ENCODE measurements at places on chromosomes 1 and 21.

GRCh38 chr1:183807549-183808168 lies 2.7 kb downstream of the RGL1 start:
- no peak for DNase-seq

DNA sequence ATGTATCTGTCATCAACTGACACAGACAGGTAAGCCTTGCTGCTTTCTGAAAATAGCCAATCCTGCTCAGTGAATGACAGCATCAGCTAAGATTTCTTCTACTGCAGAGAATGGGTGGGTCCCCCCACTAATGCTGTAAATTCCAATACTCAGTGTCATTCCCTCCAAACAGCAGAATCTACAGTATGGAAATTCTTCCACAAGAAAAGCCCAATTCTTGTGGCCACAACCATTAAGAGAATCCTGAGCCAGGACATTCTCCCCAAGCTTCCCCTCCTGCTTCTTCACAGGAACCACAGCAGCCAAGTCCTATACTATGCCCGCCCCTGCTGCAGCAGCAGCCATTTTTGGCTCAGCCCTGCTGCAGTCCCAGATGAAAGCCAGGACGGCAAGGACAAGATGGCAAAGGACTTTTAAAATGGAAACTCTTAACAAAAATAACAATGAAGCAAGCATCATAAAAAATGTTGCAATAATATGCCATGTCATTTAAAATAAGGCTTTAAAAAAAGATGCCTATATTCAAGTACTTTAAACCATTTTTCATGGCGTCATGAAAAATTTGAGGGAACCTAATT lies 26.8 kb downstream of the EIF4G3 start:
- no peak for DNase-seq

DNA sequence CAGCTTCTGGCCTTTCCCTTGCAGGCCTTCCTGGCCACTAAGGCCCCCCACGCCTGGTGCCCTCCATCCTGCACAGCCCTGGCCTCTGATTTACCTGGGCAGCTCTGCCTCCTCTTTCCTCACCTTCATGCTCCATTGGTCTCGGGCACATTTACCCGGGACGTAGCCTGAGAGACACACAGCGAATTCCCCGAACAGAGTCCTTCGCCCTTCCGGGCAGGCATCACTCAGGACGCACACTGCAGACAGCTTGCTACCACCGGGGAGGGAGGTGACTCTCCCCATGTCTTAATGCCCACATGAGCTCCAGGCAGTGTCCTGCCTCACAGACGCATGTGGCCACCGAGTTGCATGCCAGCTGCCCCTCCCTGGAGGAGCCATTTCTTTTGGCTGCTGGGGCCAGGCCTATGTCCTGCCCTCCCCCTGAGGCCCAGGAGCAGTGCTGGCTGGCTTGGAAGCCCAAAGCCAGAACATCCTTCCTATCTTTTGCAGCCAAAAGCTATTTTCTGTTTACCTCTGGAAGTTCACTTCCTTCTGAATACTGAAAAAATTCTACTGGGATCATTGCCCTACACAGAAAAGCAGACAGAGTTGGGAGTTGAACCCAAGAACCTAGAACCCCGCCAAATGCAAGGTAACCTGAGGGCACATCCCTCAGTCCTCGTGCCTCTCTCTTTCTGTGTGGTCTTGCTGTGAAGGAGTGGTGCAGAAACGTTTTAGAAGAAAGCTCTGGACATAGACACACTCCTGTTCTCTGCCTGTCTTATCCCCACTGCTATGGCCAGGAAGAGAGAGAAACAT lies 209.5 kb downstream of the TOMM20 start:
- DNase-seq = no peak

DNA sequence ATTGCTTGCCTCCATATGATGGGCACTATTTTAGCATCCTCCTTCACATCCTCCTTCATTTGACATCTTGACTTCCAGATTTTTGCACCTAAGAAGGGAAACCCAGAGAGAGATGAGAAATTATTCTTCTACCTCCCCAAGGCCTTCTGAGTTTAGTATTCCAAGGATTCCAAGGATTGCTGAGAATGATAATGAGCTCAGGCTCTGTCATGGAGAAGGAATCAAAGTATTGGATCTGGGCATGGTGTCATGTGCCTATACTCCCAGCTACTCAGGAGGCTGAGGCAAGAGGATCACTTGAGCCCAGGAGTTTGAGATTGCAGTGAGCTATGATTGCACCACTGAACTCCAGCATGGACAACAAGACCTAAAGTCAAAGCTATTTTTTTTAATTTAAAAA lies 26.6 kb upstream of the ZNF281 start:
- DNase-seq = no peak

GRCh38 chr1:26608895-26609294 lies 79.3 kb downstream of the RPS6KA1 start:
- no peak for DNase-seq

DNA sequence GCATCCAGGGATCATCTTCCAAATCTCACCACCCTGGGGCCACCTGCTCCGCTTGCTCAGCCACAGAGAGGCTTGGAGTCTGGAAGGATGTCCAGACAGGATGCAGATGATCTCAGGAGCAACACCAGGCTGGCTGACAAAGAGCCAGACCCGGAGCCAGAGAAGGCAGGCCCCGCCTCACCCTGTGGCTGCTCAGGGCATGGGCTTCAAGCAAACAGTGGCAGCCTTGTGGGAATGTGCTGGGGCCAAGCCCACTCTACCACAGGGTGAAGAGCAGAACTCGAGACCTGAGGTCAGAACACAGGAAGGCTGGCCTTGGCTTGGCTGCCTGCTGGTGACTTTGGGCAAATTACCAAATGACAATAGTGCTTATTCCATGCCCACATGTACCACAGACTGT lies 45.5 kb downstream of the MRPL37 start:
- DNase-seq = no peak

GRCh38 chr1:109864930-109865612 lies 45.6 kb upstream of the CSF1 start:
- DNase-seq = no peak

GRCh38 chr1:111653709-111654108 lies 34.1 kb downstream of the RAP1A start:
- no peak for DNase-seq

DNA sequence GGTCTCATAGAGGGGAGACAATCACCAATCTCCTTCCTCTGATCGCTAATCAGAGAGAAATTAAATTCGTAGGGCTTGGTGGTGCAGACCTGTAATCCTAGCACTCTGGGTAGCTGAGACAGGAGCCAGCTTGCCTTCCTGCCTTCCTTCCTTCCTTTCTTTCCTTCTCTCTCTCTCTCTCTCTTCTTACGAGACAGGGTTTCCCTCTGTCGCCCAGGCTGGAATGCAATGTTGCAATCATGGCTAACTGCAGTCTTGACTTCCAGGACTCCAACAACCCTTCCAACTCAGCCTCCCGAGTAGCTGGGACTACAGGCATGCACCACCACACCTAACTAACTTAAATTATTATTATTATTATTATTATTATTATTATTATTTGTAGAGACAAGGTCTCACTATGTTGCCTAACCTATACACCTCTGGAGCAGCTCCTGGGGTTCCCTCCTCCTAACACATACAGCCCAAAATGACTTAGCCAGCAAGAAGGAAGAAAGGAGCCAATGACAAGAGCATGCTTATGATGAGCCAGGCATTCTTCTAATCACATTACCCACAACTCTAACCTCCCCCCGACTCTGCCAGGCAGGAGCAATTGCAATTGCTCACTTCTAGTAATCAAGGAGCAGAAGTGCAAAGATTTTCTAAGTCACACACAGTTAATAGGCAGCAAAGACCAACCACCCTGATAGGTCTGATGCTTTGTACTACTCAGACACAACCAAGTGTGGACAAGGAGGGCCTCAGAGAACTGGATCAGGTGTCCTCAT lies 105.4 kb upstream of the F3 start:
- no peak for DNase-seq

GRCh38 chr1:36322041-36322785 lies 1.2 kb downstream of the EVA1B start:
- no peak for DNase-seq

DNA sequence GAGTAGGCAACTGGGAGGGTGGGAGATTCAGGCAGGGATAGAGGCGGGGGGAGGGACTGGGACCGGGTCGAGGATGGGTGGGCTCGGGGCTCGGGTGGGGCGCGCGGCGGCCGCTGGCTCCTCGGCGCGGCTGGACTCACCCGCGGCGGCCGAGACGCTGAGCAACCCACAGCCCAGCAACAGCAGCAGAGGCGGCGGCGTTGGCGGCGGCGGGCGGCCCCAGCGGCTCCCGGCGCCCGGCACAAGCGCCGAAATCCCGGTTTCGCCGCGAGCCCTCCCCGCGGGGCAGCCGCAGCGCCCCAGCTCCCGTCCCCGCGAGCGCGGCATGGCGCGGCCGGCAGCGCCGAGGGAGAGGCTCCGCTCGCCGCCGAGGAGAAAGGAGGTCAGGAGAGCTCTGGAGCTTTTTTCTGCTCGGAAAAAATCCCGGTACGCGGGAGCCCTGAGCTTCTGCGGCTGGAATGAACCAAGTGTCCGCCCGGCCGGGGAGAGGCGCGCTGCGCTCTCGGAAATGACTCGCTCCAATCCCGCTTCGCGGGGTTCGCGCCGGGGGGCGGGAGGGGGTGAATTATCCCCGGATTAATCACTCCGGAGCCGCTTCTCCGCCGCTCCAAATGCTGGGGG lies at the start of gene CSMD2:
TSS of gene CSMD2 (minus strand) at position 460 of the 621 bp plus-strand sequence. CDS start at position 327, 133 bp downstream.
- no peak for DNase-seq

- no peak for DNase-seq
Observed at GRCh38 chr21:36841866-36842265, 124.6 kb downstream of the HLCS start.

GRCh38 chr1:87051965-87052364 lies 137.5 kb downstream of the HS2ST1 start:
- no peak for DNase-seq

- peak; percentile 72 for DNase-seq
Observed at GRCh38 chr1:58903514-58904298, 119.9 kb upstream of the JUN start.

GRCh38 chr1:247639381-247639981 lies 34.1 kb downstream of the OR2G3 start:
- no peak for DNase-seq

Data from activated CD4-positive, alpha-beta T cell treated with anti-CD3 and anti-CD28 coated beads, Interleukin-2, amount 50 U/mL, for 4 hours (primary cell).